Effector CD8-positive, alpha-beta T cell (primary cell): ENCODE measurements at places on chromosomes 12 and 14.

DNA sequence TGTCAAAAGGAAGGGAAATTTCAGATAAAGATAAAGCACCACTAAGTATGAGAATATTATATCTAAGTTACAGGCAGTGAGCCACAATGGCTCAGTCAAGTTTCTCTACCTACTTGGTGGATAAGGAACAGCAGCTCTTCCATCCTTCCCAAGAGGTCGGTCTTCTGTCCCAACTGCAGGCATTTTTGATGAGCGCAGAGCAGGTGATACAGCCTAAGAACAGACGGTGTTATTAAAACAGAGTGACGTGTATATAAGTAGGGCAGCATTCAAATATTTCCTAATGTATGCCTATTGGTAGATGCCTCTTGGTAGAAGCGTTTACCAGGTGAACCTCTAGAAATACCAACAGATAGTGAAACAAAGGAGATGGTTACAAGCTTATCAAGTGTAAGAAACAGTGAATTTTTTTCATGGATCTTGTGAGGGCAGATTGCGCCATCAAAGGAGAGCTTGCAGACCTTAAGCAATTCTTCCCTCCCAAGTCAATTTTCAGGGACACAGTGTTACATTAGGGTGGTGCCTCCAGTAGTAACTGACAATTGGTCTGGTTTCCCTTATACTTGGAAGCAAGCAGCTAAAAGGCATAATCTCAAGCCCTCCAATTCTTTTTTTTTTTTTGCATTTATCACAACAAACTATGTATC, 274.5 kb downstream of the MED13L start:
- DNase-seq = no peak

DNA sequence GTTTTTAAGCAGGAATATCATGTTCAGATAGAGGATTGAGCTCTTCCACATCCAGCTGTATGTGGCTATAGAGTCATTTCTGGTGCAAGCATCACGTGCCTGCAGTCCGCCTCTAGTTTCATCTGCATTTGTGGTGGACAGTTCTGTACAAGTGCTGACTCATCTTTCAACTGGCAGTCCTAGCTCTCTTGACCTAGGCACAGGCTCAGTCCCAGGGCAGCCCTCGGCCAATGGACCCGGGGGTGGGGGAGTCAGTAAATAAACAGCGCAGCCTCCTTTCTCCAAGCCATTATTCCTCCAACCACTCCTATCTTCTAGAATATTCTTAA, 41.8 kb upstream of the FRMD6 start:
- DNase-seq = no peak

DNA sequence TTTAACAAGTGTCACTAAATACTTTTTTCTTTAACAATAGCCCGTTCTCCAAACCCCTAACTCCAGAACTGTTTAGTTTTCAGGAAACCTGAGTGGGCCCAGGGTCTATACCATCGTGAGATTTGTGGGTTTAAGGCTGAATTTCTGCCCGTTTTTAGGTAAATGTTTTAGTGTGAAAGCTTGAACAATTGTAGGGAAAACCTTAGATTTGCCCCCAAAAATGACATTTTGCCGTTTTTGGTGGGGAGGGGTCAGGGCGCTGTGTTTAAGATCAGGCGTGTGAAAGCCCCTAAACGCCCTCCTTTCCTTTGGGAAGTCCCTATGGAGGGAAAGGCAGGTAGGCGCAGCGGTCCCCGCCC, 320 bp upstream of the PRPF39 start:
- no peak for DNase-seq

DNA sequence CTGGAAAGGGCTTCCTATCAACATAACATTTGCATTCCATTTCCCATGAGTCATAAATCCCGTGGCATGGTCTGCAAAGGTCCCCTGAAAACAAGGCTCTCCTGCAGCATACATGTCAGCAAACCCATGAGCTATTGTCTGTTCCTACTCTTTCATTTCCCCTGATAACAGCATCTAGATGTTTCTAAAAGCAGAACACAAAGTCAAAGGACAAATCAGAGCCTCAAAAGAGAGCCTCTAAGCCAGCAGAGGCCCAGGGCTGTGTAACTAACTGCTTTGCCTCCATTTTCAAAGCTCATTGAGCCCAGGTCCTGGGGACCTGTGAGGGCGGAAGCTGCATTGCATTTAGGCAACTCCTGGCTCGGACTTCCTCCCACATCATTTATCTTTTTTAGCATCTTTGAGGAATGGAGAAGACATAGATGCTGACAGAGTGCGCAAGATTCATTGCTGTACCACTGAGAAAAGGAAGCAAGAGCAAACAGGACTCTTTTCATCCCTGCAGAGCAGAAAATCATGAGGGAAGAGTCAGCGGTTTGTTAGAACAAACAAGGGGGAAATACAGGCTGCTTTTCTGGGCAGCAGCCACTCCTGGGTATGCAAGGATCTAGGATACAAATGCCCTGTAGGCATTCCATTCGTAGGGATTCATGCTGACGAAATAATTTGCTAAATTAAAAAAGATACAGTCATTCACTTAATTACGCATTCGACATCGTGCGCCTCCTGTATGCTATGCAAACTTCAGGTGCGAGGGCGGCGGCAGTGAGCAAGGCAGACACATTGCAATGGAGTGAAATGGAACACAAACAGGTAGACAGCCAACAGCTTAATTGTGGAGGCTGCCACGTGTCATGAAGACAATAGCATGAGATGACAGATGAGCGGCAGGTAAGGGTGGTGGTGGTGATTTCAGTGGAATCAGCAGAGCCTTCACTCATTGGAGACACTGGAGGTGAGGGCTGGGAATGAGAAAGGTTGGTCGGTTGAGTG, 131.0 kb downstream of the TMEM132D start:
- DNase-seq = no peak

DNA sequence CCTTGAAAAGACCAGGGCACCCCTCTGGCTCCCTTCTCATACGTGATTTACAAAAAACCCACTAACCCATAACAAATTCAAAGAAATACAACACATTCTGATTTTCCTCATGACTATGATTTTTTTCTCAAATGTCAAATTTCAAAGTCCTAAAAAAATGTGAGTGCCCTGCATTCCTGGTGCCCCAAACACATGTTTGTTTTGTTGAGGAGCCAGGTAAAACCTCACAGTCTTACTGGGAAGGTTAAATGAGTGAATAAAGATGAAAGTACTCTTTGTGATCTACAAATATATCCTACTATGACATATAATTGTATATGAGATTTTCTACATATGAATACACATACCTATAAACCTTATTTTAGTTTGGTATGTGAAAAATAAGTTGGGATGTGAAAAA, 30.7 kb downstream of the TPH2 start:
- no peak for DNase-seq

DNA sequence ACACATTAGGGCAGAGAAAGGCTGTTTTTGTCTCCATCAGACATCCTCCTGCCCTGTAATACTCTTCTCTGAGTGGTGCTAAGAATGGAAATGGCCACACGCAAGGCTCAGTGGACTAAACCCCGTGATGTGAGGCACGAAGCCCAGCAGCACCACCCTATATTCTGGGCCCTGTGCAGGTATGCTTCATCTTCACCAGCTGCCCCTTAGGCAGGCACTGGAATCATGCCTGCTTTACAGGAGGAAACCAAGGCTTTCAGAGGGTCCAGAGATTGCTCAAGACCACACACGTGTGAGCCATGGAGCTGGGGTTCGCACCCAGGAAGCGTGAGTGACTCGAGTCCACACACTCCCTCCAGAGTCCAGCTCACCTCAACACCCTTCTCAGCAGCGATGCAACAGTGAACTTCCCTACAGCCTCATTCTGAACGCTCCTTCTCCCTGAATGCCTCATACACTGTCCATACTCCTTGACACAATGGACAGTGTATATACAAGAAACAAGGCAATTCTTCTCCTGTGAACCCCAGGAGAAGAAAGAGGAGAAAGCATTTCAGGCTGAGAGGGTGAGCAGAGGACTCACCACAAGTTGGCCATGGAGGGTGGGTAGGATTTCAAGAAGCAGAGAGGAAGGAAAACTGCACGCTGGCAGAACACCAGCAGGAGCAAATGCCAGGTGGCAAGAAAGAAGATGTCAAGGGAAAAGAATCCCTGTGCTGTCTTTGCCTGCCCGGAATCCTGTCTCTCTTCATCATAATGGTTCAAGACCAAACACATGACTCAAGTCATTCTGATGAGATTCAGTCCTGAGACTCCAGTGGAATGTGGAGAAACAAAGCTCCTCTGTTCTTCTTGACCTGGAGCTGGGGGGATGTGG, 39.1 kb downstream of the NT5DC3 start:
- no peak for DNase-seq

- DNase-seq = no peak
Measured at GRCh38 chr12:28026701-28027100, 54.2 kb upstream of the PTHLH start.

- no peak for DNase-seq
Measured at GRCh38 chr12:56951582-56952339, 5.6 kb downstream of the RDH16 start.

DNA sequence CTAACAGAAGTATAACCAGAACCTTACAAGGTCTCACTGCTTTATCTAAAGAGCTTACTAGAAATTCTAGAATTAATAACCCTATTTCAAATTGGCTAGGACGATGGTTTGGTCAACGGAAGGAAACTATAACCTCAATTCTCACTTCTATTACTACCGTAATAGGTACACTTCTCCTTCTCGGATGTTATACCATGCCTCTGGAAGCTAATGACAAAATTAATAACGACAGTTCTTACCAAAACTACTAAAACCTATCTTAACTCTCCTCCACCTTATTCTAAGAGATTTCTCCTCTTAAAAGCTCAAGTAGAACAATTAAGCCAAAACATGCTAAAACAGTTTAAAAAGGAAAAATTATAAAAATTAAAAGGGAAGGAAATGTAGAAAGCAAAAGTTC, 23.7 kb upstream of the UBC start:
- no peak for DNase-seq

GRCh38 chr12:68776976-68777610, 30.9 kb upstream of the MDM2 start:
- no peak for DNase-seq

- DNase-seq = no peak
Measured at GRCh38 chr14:102973706-102974285, 51.3 kb downstream of the AMN start.

- DNase-seq = no peak
Measured at GRCh38 chr12:47071241-47071852, 8.1 kb upstream of the PCED1B start.

GRCh38 chr14:75803765-75804164, 142.7 kb downstream of the TTLL5 start:
- DNase-seq = no peak

GRCh38 chr12:19138551-19138950, 9.0 kb downstream of the PLEKHA5 start:
- DNase-seq = no peak

- no peak for DNase-seq
Measured at GRCh38 chr14:49951691-49952345, 58.9 kb downstream of the ARF6 start.

DNA sequence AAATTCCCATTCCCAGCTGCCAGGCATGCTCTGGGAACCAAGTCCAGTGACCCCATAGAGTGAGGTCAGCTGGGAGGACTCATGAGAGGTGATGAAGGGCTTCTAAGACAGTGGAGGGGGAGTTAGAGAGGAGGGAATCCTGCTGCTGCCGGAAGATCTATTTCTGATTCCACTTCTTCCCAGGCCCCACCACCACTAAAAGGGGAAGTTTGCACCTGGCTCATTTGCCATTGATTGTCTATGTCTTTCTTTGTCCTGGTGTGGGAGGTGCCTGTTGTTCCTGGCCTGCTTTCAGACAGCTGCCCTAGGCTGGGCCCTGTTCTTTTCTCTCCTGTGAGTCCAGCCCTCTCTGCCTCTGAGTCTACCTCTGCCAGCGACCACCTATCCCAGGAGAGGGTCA, 3.0 kb upstream of the KRT6A start:
- no peak for DNase-seq

DNA sequence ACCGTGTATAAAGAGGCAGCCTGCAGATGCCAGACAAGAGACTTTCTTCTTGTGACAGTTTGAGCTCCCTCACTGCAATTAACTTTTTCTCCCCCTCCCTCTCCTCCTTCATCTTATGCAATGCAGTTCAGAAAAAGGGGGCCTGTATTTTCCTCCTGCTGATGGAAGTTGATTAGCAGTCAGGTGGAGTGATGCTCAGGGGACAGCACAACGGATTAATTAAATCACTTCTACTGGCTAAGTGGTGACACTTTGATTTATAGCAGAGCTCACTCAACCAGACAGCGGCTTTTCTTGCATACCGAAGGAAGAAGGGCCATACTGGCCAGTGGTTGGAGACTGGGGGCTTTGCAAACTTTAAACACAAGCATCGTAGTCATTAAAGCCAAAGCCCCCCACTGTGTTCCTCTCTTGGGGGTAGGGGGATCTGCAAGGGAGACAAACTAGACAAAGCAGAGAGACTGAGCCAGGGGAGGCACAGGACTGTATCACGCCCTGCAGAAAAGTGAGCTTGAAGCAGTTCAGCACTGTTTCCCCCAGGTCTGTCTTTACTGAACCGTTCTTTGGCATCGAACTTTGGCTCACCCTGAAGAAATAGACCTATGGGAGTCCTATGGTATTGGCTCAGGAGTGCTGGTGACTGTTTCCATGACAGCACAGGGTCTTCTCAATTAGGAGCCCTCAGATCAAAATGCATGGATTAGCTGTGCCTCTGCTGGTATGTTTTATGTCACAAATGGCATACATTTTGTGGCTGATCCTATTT, 47.7 kb downstream of the SPRING1 start:
- DNase-seq = no peak

- DNase-seq = peak; percentile 74
Measured at GRCh38 chr12:118377884-118378470, 1.6 kb downstream of the SUDS3 start.

DNA sequence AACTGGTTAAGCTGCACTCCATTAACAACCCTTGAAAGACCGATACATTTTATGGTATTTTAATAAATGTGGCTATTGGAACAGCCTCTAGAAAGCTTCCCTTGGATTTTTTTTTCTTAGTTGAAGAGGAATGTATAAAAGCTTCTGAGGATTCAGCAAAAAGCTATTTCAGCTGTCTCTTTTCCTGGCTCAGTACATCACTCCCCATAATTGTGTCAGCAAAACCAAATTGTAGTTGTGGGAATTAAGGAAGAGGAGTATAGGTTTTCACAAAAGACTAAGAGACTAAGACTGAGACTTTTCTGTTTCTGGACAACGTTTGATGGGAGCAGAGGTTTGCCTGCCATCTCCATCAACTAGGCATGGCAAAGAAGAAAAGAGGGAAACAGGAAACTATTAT, 106.5 kb downstream of the C12orf50 start:
- no peak for DNase-seq

GRCh38 chr12:106387848-106388377, 30.4 kb downstream of the POLR3B start:
- no peak for DNase-seq
